Esophagus mucosa (tissue), 1 donor: ENCODE measurements at places on chromosomes 3 and 15. TPM values are rescaled to one million over a fixed set of nuclear protein-coding genes. Genes with fewer than 3 reads are reported as not detected.

GRCh38 chr3:53140847-53141845 lies 10.9 kb upstream of the RFT1 start:
- peak; percentile 75 for ATAC-seq

GRCh38 chr3:36852071-36852470 lies 87.7 kb upstream of the DCLK3 start:
- ATAC-seq: no peak

- ATAC-seq: peak; percentile 80
Measured at GRCh38 chr15:52093539-52094510, 18.8 kb downstream of the BCL2L10 start.

- ATAC-seq: no peak
Measured at GRCh38 chr3:170352936-170353335, 4.6 kb upstream of the SKIL start.

DNA sequence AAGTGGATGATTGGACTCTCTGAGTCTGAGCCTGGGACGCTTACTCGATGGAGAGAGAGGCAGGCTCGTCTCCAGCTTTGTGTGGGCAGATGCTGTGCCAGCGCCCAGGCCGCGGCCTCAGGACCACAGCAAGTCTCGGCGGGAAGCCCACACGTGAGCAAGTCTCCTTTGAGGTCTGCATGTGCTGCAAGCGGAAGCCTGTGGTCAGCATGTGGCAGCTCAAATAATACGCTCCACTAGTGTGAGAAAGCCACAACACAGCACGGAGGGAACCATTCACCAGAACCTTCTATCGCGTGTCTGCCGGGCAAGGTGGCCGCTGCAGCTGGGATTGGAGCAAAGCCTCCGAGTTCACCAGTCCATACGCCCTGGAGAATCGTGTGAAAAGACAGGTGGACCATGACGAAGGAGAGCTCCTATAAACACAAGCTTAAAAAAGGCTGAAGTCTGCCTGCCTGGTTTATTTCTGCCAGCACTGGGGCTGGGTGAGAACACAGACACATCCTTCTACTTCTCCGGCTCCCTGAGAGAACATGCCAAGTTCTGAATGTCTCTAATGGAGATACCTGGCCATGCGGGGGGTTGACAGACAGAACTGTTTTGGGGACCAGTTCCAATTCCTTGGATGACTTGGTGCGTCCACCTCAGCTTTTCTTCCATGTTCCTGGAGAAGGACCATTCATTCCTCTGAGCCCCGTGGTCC lies 82.0 kb upstream of the LRIG1 start:
- ATAC-seq: no peak

DNA sequence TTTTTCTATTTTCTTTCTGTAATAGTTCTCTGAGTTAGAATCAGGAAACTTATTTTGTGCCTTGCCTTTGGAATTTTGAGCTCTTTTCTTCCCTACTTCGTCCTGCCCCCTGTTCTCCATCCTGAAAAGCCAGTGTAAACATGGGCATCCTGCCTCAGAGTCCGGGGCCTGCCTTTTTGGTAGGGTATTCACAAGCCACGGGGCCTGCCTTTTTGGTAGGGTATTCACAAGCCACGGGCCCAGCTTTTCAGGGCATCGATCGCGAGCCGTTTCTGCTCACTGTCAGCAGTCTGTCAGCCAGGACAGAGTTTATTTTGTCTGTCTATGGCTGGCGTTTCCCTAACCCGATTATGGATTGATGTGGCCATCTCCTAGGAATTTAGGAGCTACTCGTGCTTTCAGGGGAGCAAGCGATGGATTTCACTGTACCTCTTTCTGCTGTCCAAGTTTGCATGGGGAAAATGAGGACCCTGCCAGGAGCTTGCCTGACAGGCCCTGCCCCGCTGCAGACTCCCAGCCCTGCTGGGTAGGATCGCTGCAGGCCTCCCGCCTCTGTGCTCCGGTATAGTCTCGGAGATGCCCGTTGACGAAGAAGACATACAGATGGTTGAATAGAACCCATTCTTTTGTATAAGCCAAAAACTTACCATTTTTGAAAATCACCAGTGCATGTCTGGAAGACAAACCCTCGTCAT lies 12.8 kb downstream of the SYNM start:
- no peak for ATAC-seq

- peak; percentile 44 for ATAC-seq
Measured at GRCh38 chr15:44735482-44736180, 697 bp upstream of the TRIM69 start.

DNA sequence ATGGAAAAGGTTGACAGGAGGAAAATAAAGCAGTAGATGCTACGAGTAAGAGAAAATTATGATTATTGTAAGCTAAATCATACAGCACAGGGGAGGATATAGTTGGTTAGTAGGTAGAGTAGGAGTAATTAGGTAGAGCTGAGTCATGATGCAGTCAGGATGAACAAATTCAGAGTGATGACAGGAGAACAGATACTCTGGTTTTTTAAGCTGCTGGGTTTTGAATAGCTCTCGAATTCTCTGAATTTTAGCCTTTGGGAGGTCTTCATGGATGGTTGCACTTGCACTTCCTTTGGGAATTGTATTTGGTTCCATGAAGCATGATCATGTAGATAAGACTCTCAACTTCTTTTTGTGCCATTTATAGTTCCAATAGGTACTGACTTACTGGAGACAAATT lies 96.2 kb downstream of the ECT2 start:
- ATAC-seq: no peak

DNA sequence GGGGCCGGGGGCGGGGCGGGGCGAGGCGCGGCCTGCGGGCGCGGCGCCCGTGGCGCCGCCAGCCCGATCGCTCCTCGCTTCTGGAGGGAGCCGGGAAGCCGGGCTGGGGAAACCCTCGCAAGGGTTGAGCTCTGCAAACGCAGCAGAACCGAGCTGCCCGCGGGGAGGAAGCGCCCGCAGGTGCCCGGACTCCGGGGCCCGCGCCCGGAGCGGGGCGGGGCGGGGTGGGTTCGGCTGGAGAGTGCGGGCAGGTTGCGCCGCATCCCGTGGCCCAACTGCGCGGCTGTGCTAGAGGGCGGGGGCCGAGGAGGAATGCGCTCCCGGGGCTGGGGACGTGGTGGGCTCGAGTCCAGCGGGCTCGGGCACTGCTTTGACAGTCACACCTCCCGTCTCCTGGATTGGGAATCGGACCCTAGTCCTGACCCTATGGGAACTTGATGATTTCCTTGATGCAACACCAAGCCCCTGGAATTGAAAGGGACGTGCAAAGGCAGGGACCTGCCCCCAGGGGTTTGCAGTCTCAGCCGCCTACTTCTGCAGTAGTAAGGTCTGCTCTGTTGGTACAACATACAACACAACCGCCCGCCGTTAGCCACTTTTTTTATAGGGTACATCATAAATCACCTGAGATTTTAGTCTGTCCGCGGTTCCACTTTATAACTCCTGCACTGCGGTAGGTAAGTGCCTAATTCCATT lies 34.3 kb downstream of the ZBTB38 start:
- ATAC-seq: peak; percentile 71

DNA sequence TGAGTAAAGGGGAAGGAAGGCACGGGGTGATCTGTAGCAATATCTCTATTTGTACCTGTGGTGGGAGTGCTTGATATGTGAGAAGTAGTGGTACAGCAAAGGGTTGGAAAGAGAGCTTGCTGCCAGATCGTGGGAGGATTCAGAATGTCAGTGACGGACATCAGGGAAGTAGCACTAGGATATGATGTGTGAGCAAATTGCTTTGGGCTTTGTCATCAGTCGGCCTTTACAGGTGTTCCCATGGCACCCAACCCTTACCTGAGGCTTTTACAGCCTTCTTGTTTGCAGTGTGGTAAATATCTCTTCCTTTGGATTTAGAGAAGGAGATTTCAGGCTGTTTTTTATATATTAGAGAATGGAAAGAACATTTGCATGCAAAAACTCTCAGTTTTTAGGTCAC lies 29.8 kb downstream of the IL1RAP start:
- ATAC-seq: peak; percentile 97

- ATAC-seq: peak; percentile 21
Measured at GRCh38 chr15:90161950-90162361, 39.2 kb upstream of the SEMA4B start.

DNA sequence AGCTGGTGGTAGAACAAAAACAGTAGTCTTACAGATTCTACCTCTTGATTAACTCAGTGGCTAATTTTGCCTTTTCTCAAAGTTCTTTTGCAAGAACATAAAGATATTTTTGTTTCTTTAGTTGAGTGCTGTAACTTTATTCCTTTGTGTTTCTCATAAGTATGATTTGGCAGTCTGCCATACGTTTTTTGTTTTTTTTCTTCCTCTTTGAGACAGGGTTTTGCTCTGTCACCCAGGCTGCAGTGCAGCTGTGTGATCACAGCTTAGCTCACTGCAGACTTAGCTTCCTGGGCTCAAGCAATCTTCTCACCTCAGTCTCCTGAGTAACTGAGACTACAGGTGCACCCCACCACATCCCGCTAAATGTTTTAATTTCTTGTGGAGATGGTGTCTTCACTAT lies 22.4 kb downstream of the B3GNT5 start:
- peak; percentile 55 for ATAC-seq

DNA sequence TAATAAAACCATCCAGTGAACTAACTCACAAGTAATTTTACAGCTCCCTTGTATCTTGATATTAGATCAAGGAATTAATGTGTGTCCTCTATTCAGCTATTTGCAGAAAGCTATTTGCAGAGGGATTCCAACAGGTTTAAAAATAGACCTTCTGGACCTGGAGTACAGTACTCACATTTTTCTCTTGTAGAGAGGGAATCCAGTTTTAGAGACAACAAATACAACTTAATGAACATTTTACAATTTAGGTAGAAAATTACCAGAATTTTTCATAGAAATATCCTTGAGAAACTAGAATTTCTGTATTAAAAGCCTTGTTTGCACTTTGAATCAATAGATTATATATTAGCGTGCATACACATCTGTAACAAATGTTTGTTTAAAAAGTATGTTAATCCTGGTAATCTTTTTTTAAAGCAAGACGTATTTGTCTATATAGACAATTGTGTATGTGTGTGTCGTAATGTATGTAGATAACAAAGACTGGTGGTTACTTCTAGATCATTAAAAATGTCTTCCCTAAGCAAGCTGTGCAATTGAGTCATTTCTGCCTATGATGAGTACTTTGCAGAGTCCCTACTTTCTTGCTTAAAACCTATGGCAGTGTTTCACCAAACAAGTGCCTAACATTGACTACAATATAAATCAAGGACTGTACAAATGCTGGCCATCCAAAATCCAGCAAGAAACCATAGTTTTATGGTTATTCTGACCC lies 57.9 kb downstream of the PPP2R3A start:
- no peak for ATAC-seq

The TPRG1 gene
- 30.4 TPM for total RNA-seq

The GOLGA8O gene
- total RNA-seq: 1.4 TPM

The TM4SF1 gene
- total RNA-seq: 125 TPM

The BTBD1 gene
- 33.3 TPM for total RNA-seq

The TOP2B gene
- total RNA-seq: 52.7 TPM

The SI gene
- total RNA-seq: not detected

The TIMP4 gene
- total RNA-seq: 1.2 TPM

The KAT2B gene
- total RNA-seq: 30.7 TPM

The ACKR2 gene
- total RNA-seq: 1.1 TPM

The SLC27A2 gene
- 0.92 TPM for total RNA-seq
